ENCODE measurements at places on chromosomes 7 and 10. TPM values are rescaled to one million over a fixed set of nuclear protein-coding genes. Genes with fewer than 3 reads are reported as not detected.

DNA sequence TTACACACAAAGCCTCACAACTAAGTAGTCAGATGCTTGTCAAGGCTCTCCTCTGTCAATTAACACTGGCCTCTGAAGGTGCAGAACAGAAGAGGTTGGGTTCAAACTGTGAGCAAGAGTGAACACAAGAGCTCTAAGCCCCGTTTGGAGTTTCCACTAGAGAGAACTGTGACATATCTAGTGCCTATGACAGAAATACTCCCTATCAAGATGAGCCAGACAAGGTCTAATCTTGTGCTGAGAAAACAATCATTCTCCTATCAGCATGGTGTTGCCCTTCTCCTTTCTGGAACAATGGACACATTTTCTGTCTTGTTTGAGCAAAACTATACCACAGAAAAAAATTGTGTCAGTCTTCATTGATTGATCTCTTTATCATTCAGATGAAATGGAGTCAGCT is 62.4 kb upstream of the CCDC71L start:
- no peak overlapping the region for H3K4me3 ChIP-seq
- no peak for DNase-seq
- H3K4me1 ChIP-seq, result peaks cover 30% of the 10 kb centered on the region
- H3K27me3 ChIP-seq, result no peaks in the 10 kb centered on the region
- H3K36me3 ChIP-seq, result peaks cover 12% of the 10 kb centered on the region

GRCh38 chr10:118542205-118542604 is 53.2 kb downstream of the PRLHR start:
- DNase-seq, result no peak
- no peak overlapping the region for H3K4me3 ChIP-seq
- no peak overlapping the region for H3K27ac ChIP-seq
- peaks cover 5% of the 10 kb centered on the region for H3K4me1 ChIP-seq

- no peaks in the 10 kb centered on the region for H3K4me1 ChIP-seq
- no peak overlapping the region for H3K4me3 ChIP-seq
Measured at GRCh38 chr7:51327287-51327717, 10.7 kb upstream of the COBL start.

GRCh38 chr7:37832194-37832593 is 16.2 kb upstream of the NME8 start:
- H3K27ac ChIP-seq, result no peak overlapping the region
- no peak overlapping the region for H3K4me3 ChIP-seq

DNA sequence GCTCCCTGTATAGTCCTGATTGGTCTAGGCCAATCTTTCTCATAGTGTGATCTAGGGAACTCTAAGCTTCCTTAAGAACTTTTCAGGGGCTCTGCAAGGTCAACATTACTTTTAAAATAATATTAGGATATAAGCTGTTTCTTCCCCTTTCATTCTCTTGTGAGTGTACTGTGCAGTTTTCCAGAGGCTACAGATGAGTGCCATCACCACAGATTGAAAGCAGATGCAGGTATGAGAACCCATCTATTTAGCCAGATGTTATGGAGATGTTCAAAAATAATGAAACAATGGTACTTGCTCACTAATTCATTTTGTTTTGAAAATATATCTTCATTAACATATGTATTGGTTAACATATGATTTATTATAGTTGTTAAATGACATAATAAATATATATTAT is 169.2 kb upstream of the SEMA3A start:
- no peak overlapping the region for H3K27ac ChIP-seq
- H3K4me1 ChIP-seq, result peaks cover 21% of the 10 kb centered on the region
- no peak for DNase-seq
- no peaks in the 10 kb centered on the region for H3K27me3 ChIP-seq
- H3K4me3 ChIP-seq, result no peak overlapping the region

DNA sequence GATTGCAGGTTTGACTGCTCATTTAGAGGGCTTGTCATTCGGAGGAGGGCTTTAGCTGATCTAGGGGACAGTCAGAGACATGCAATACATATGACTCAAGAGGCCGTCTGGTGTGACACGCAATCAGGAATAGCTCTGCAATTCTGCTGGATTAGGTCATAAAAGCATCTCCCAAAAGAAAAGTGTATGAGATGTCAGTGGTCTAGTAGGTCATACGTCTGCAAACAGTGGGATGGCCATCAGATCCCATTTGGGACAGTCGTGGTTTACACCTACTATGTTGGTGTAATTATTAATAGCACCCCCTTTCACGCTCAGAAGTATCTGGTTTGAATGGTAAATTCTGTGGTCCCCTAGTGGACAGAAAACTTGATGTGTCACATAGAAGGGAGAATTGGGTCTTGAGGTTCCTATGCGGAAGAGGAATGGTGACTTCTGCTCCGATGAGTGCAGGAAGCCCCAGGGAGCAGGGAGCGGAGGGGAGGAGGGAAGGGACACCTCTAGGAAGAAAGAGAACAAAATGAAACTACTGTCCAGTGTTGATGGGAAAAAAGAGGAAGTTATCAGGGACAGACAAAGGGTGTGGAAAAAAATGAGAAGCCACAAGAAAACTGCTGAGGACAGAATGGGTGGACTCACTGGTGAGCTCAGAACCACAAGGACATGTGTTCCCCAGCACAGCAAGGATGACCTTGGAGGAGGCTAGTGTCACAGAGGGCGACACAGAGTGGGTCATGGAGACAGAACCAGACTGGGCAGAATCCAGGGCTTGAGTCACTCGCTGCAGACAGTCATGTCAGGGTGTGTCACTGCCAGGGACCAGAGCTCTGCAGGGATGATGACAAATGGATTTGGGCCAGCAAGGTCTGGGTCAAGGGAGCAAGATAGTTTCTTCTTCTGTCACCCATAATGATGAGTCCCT is 59.9 kb downstream of the MAP3K8 start:
- H3K4me3 ChIP-seq, result no peak overlapping the region
- no peak for DNase-seq
- no peak overlapping the region for H3K27ac ChIP-seq
- H3K4me1 ChIP-seq, result peaks cover 6% of the 10 kb centered on the region
- H3K36me3 ChIP-seq, result no peaks in the 10 kb centered on the region

DNA sequence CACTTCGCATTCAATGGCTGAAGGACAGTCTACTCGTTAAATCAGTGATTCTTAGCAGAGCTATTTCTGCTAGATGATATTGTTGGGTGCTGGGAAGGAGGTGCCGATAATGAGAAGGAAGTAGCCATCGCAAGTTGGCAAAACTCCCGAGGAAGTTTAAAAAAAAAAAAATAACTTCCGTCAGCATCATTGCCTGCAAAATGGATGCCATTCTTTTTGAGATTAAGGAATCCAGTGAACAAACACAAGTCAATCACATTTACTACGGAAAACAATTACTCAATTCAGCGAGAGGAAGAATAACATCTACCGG is 74.4 kb upstream of the SFMBT2 start:
- no peaks in the 10 kb centered on the region for H3K27me3 ChIP-seq
- peaks cover 36% of the 10 kb centered on the region for H3K4me1 ChIP-seq
- DNase-seq, result no peak
- no peak overlapping the region for H3K4me3 ChIP-seq
- H3K27ac ChIP-seq, result no peak overlapping the region

- peaks cover 4% of the 10 kb centered on the region for H3K4me1 ChIP-seq
- no peak overlapping the region for H3K27ac ChIP-seq
- H3K4me3 ChIP-seq, result no peak overlapping the region
- H3K36me3 ChIP-seq, result no peaks in the 10 kb centered on the region
Measured at GRCh38 chr7:49643321-49643720, 130.1 kb upstream of the VWC2 start.

DNA sequence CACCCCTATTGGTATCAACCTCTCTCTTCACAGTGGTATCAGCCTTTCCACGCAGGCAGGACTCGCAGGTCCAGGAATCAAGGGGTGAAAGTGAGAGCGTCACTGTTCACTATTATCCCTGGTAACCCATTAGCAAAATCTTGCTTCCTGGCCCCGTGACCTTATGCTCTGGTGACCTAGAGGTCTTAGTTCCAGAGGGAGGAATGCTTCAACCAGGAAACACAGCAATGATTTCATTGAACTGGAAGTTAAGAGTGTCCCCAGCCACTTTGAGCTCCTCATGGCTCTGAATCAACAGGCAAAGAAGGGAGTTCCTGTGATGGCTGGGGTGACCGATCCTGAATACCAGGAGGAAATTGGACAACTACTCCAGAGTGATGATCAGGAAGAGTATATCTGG is 90.6 kb downstream of the CUL2 start:
- peaks cover 3% of the 10 kb centered on the region for H3K36me3 ChIP-seq
- H3K27me3 ChIP-seq, result no peaks in the 10 kb centered on the region
- peaks cover 37% of the 10 kb centered on the region for H3K4me1 ChIP-seq
- H3K4me3 ChIP-seq, result peak overlapping the region; percentile 29
- H3K27ac ChIP-seq, result peak overlapping the region; percentile 28

DNA sequence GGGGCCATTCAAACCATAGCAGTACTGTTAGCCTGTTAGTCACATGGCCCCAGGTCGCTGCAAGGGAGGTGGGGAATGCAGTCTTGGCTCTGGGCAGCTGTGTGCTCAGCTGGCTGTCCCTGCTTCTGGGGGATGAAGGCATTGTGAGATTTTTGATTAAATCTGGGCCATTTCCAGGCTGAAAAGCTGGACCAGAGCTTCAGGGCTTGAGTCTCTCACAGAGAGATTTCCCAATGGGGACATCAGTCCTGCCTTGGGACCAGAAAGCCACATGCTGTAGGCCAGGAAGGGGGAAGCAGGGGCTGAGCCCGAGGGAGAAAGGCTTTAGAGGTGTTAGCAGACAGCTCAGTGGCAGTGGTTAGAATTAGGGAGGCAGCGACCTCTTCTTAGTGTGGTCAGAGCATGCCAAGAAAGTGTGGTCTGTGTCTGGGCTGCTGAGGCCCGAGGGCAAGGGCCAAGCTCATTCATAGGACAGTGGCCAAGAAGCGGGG is 33.6 kb downstream of the PALD1 start:
- H3K4me1 ChIP-seq, result peaks cover 42% of the 10 kb centered on the region
- no peak for DNase-seq
- H3K27me3 ChIP-seq, result no peaks in the 10 kb centered on the region
- H3K27ac ChIP-seq, result peak overlapping the region; percentile 93

- DNase-seq, result no peak
- no peaks in the 10 kb centered on the region for H3K36me3 ChIP-seq
- no peaks in the 10 kb centered on the region for H3K27me3 ChIP-seq
- H3K27ac ChIP-seq, result no peak overlapping the region
Measured at GRCh38 chr10:43861966-43862751, 213.5 kb upstream of the ZNF32 start.

GRCh38 chr7:128863433-128863989 is 855 bp downstream of the ATP6V1F start:
- peaks cover 21% of the 10 kb centered on the region for H3K4me1 ChIP-seq
- H3K36me3 ChIP-seq, result peaks cover 4% of the 10 kb centered on the region
- H3K27me3 ChIP-seq, result peaks cover 16% of the 10 kb centered on the region
- H3K27ac ChIP-seq, result no peak overlapping the region

GRCh38 chr7:41656366-41656765 is 46.5 kb downstream of the INHBA start:
- H3K4me3 ChIP-seq, result no peak overlapping the region
- no peaks in the 10 kb centered on the region for H3K27me3 ChIP-seq
- no peaks in the 10 kb centered on the region for H3K36me3 ChIP-seq
- no peak overlapping the region for H3K27ac ChIP-seq
- no peaks in the 10 kb centered on the region for H3K4me1 ChIP-seq
- no peak for DNase-seq

GRCh38 chr7:50640779-50641178 is 75.6 kb upstream of the DDC start:
- no peaks in the 10 kb centered on the region for H3K27me3 ChIP-seq
- no peak overlapping the region for H3K4me3 ChIP-seq
- DNase-seq, result no peak
- peaks cover 45% of the 10 kb centered on the region for H3K36me3 ChIP-seq
- peak overlapping the region; percentile 3 for H3K27ac ChIP-seq

DNA sequence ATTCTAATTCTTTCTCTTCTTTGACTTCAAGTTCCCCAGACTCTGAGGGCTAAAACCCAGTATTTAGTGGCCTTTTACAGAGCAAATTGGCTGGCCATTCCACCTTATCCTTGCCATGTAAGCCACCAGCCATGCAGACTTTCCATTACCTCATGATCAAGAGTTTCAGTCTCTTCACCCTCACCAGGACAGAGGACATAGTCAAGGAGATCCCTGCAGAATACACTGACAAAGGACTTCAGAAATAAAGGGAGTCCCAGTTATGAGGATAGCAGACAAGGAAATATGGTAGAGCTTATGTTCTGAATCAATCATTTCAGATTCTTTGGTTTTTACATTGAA is 1080.4 kb upstream of the C7orf33 start:
- no peaks in the 10 kb centered on the region for H3K27me3 ChIP-seq
- DNase-seq, result no peak
- H3K27ac ChIP-seq, result no peak overlapping the region
- no peaks in the 10 kb centered on the region for H3K36me3 ChIP-seq

DNA sequence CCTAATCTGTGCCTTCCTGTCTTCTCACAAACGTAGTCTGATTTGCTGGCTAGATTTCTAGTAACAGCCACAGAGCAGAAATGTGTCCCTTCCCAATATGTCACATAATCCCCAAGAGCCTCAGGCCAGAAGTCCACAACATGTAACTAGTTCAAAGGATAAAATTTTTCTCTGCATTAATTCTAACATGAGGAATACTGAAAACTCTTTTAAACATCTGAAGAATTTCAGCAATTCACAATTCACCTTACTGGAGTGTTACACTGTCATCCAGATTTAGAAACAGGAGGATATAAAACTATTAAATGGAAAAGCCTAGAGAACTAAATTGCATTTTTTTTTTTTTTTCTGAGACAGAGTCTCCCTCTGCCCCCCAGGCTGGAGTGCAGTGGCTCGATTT is 2.5 kb upstream of the DDX56 start:
- H3K4me3 ChIP-seq, result peak overlapping the region; percentile 97
- no peak for DNase-seq
- H3K36me3 ChIP-seq, result peaks cover 20% of the 10 kb centered on the region
- no peak overlapping the region for H3K27ac ChIP-seq

- H3K36me3 ChIP-seq, result no peaks in the 10 kb centered on the region
- H3K4me1 ChIP-seq, result peaks cover 39% of the 10 kb centered on the region
- DNase-seq, result no peak
- no peaks in the 10 kb centered on the region for H3K27me3 ChIP-seq
Measured at GRCh38 chr10:34647875-34648865, 166.9 kb downstream of the PARD3 start.

- H3K4me3 ChIP-seq, result no peak overlapping the region
- peaks cover 28% of the 10 kb centered on the region for H3K36me3 ChIP-seq
- H3K27me3 ChIP-seq, result no peaks in the 10 kb centered on the region
- peaks cover 10% of the 10 kb centered on the region for H3K4me1 ChIP-seq
Measured at GRCh38 chr10:24603333-24603732, 120.4 kb downstream of the ARHGAP21 start.

DNA sequence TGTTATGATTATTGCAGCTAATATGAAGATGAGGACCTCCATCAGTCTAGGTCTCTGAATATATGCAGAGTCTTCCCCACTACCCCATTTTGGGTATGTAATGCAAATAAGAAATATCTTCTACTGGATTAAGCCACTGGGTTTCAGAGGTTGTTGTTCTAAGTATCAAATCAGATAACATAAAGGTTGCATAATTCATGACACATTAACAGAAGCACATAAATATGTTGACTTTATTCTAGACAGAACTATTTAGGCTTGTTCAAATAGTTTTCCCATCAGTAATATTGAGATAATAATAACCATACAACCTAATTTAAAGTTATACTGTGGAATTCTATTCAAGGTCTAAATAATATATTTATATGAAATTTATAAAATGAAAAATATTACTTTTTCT is 157.1 kb downstream of the ETV1 start:
- no peaks in the 10 kb centered on the region for H3K27me3 ChIP-seq
- H3K27ac ChIP-seq, result no peak overlapping the region
- no peak for DNase-seq
- no peak overlapping the region for H3K4me3 ChIP-seq
- peaks cover 11% of the 10 kb centered on the region for H3K4me1 ChIP-seq

Gene FAM24B
- total RNA-seq, result not detected

Gene CFAP70
- total RNA-seq, result 0.84 TPM

Gene SYCE1
- not detected for total RNA-seq

Gene SPDYE11
- total RNA-seq, result not detected

Gene GRM8
- 2.7 TPM for total RNA-seq

Gene KLLN
- 1.1 TPM for total RNA-seq

Gene GATA3
- 0.39 TPM for total RNA-seq

Gene SLC39A12
- total RNA-seq, result not detected

Gene C10orf95
- total RNA-seq, result 0.27 TPM

Gene PTPRN2
- total RNA-seq, result 32.2 TPM

Gene TAS2R41
- not detected for total RNA-seq
